ENCODE measurements at places on chromosomes 4 and X.

DNA sequence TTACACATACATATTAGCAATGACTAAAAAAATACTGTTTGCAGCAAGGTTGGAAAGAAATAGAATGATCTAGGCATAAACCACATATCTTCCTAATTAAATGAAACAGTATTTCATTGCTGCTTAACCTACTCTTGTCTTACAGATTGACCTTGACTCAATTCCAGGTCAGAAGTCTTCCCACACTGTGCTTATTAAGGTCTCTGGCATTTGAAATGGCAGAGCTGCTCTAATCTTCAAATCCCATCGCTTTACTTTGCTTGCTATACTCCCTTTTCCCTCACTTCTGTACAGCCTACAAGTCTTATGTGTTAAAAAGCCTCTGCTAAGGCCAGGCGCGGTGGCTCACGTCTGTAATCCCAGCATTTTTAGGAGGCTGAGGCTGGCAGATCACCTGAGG, 424.5 kb downstream of the RPA4 start:
- no peak for DNase-seq

DNA sequence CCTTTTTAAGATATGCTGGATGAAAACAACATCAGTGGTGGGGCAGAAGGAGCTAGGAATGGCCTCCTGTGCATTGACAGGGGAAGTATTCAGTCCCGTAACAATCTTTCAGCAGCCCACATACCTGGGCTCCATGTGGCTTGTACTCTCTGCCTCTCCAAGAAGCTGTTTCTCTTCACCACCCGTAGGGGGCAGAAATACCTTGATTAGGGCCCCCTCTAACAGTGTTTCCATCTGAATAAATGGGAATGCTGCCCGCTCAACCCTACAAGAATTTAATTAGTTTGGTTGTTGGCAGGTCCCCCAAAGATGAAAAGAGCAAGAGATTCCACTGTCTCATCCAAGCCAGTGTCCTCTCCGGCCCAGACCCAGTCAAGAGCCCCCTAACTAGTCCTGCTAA, 155.2 kb downstream of the SMIM20 start:
- no peak for DNase-seq

DNA sequence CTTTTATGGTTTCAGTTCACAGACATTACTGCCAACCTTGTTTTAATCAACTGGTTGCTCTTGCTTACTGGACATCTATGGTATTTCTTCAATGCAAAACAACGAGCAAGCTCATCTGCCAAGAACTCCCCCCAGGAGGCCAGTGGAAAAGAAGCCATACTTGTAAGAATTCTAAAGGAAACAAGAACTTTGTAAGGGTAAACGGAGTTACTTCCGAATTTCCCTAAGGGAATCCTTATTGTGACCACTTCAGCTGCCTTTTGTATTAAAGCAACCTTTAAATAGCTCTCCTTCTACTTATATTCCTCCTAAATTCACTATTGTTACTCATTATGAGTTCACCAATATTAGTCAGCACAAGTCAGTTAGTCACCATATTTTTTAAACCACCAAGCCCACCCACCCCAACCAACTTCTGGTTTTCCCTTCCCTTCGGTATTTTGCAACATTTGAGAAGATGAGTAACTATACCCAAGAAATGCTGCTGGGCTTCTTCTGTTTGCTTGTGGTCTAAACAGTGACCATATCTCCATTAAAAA, 602.8 kb upstream of the DIPK2B start:
- no peak for DNase-seq

GRCh38 chrX:26557691-26558321, 341.8 kb downstream of the MAGEB5 start:
- no peak for DNase-seq

DNA sequence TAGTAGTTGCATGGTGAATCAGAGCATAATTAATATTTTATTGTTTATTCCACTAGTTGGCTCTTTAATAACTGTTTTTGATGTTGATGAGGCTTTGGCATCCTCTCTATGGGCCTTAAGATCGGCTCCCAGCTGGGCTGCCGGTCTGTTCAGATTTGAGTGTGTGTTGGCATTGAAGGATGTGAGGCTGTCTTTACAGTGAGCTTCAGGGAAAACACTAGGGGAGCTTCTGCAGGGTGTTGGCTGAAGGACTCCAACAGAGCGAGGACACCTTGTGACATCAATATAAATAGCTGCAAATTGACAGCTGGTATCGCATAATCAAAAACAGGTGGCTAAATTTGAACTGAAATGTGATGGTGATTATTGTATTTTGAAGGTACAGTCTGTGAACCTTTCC, 322.0 kb downstream of the FSTL5 start:
- no peak for DNase-seq

GRCh38 chr4:111268769-111269414, 646.0 kb upstream of the PITX2 start:
- DNase-seq, result no peak

GRCh38 chr4:100288161-100288560, 97.9 kb upstream of the DDIT4L start:
- DNase-seq, result no peak

DNA sequence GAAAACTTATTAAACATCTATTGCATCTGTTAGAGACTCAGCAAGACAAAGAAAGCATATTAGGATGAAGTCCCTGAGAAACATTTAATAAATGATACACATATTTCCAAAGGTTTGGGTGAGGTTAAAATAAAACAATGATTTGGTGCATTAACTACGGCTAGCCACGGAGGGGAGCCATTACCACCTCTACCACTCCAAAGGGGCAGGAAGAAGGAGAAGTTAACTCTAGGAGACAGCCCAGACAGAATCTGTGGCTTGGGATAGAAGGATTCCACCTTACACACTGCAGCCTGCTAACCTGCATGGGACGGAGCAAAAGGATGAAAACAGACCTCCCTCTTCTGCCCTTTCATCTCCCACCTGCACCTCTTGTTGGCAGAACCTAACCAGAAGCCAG, 189.1 kb upstream of the C1QTNF7 start:
- no peak for DNase-seq

DNA sequence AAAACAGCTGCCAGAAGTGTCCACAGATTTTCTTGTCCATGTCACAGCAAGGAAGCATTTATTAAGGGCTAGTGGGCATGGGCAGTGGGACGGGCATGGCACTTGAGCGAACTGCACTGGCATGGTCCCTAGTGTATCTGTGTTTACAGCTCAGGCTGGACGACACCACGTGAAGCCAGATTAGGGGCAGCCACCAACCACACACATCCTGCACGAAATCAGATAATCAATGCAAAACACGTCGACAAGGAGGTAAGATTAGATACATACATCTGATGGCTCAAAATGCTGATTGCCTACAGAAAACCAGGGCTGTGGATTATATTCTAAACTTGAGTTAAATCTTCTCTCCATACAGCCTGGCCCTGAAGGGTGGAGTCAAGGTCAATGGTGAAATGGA, 103.8 kb upstream of the ATP6AP2 start:
- no peak for DNase-seq

- DNase-seq, result no peak
These were observed 47.5 kb downstream of the PPA2 start for GRCh38 chr4:105426187-105426897.

Measured in activated gamma-delta T cell treated with anti-CD3 and anti-CD28 coated beads, Interleukin-2, amount 50 U/mL, for 16 hours (primary cell).